ENCODE measurements at places on chromosomes 7 and 10.

DNA sequence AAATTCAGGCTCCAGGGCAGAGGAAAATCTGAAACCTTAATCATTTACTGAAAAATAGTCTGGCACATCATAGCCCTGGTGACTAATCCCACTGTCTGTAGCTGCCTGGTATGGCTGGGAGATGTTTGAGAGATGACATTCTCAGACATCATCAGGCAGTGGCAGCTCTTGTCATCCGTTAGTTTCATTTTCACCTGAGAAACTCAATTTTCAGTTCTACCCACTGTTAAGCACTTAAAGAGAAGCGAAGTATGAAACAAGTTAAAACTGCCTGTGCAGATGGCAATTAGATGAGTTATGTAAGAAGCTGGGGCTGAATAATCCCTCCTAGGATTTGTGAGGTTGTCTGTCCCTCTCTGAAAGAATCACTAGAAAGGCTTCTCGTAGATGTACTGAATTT lies 150.2 kb downstream of the NSUN6 start:
- DNase-seq = no peak

DNA sequence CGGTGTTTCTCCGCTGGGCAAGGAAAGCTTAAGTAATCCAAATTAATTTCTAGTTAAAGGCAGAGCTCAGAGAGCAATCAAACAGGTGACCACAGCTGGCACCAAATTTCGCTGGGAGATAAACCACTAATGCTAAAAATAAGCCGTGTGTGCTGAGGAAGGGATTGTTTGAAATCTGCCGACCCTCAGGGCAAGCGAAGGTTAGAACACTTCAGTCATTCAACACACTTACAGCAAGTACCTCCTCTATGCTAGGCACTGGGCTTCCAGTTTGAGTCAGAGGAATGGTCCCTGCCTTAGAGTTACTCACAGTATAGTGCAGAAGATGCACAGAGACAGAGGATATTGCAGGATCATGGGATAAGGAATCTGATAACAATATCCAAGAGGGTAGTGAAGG lies 467.9 kb upstream of the PODXL start:
- DNase-seq = no peak

DNA sequence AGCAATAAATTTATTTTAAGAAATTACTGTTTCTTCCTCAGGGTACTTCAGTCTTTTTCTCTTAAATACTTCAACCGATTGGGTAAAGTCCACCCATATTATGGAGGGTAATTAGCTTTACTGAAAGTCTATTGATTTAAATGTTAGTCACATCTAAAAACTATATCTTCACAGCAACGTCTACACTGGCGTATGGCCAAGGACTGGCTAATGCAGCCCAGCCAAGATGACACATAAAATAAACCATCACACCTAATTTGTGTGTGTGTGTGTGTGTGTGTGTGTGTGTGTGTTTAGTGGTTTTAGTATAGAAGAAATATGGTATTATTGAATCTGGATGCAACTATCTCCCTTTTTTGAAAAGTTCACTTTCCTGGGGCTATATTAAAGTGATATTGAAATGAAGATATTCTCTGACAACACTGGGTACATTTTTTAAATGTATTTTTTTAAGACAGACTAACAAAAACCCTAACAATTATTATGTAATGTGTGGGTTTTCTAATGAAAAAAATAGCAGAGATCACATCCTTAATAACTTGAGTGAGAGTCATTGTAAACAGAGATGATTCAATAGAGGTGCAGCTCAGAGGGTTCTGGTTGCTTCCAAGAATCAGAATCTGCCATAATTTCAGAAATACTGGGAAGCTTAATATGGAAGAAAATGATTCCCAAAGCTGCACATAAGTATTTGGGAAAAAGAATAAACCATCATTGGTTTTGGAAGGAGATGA lies 584.2 kb upstream of the MBL2 start:
- DNase-seq = no peak

GRCh38 chr7:140389445-140389844 lies 8.9 kb downstream of the SLC37A3 start:
- DNase-seq = no peak

DNA sequence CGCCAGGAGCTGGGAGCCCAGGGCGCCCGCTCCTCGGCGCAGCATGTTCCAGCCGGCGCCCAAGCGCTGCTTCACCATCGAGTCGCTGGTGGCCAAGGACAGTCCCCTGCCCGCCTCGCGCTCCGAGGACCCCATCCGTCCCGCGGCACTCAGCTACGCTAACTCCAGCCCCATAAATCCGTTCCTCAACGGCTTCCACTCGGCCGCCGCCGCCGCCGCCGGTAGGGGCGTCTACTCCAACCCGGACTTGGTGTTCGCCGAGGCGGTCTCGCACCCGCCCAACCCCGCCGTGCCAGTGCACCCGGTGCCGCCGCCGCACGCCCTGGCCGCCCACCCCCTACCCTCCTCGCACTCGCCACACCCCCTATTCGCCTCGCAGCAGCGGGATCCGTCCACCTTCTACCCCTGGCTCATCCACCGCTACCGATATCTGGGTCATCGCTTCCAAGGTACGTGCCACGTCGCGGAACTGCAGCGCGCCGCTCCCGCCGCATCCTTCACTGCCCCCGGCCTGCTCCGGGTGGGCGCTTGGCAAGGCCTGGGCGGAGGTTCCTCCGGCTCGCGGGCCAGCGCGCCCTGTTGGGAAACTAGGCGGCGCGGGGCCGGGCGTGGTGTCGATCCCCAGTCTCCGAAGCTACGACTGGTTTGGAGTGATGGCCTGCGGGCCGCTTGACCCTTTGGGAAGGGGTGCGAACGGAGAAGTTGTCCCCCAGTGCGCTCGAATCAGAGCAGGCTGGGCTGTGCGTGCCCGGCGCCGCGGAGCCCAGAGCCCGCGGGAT lies 868 bp downstream of the EMX2 start:
- DNase-seq = no peak

DNA sequence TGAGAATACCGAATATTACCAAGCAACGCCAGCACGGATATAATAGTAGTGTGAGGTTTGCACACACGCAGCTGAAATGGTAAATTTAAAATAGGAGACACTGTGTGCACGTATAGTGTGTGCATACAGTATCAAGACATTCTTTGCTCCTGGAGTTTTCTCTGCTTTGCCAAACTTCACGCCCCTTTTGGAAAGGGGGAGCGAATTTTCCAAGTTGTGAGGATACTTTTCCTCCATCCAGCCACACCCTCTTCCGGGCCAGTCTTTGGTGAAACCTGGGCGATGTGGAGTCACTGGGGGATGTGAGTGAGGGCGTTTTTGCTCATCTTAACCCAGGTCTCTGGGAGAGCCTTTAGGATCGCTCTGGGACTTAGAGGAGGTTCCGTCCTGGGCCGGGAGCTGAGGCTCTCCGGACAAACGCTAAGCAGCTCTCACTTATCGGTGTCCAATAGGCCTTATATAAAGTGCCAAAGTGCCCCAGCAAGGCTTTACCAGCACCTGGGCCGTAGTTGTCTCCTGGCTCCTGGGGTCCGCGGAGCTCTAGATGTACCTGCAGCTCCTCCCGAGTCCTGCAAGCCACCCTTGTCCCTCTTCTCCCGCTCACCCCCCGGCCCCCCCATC lies 160.0 kb upstream of the MKI67 start:
- DNase-seq = no peak

- DNase-seq = no peak
Measured at GRCh38 chr7:50069613-50070012, 23.4 kb downstream of the ZPBP start.

- DNase-seq = peak; percentile 19
Measured at GRCh38 chr7:14303536-14303935, 314.1 kb upstream of the ETV1 start.

DNA sequence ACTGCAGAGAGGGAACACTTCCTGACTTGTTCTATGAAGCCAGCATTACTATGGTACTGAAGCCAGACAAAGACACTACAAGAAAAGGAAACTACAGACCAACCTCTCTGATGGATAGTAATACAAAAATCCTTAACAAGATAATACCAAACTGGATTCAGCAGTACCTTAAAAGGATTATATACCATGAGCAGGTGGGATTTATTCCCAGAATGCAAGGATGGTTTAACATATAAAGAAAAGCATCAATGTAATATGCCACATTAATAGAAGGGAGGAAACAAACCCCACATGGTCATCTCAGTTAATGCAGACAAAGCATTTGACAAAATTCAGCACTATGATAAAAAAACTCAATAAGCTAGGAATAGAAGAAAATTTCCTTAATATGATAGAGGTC lies 47.2 kb downstream of the EBLN1 start:
- no peak for DNase-seq

- DNase-seq = peak; percentile 39
Measured at GRCh38 chr10:119871881-119872609, 598 bp downstream of the MCMBP start.

- DNase-seq = no peak
Measured at GRCh38 chr7:68504716-68505115, 1093.6 kb upstream of the AUTS2 start.

- DNase-seq = no peak
Measured at GRCh38 chr7:94351703-94352102, 43.0 kb upstream of the COL1A2 start.

DNA sequence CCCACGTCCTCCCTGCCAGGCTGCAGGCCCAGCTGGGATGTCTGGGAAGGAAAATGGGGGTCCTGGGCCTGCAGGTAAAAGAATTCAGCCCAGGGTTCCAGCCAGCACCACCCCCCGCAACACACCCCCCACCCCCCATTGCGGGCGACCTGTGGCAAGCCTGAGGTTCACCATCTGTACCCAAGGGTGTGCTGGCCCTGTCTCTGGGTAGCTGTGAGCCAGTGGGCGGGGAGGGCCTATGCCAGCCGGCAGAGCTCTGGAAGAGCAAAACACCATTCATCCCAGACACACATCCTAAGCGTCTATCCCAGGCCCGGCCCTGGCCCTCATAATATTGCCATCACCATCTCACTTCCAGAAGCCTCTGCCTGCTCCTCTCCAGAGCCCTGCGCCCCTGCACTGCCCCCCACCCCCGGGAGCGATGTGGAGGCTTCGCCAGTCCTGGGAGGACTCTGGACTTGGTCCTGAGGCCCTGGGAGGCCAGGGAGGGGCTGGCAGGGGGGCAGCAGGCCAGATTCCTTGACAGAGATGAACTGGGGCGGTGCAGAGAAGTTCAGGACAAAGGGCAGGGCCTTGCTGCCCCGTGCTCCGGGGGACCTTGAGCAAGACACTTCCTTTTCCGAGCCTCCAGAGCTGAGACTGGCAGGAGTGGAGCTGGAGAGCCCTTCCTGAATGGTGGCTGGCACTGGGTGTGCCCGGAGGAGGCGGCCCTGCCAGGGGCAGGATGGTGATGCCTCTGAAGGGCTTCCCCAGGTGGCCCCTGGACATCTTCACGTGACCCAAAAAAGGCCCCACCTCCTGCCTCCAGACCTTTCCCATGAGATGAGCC lies 8.7 kb upstream of the TTYH3 start:
- DNase-seq = no peak

DNA sequence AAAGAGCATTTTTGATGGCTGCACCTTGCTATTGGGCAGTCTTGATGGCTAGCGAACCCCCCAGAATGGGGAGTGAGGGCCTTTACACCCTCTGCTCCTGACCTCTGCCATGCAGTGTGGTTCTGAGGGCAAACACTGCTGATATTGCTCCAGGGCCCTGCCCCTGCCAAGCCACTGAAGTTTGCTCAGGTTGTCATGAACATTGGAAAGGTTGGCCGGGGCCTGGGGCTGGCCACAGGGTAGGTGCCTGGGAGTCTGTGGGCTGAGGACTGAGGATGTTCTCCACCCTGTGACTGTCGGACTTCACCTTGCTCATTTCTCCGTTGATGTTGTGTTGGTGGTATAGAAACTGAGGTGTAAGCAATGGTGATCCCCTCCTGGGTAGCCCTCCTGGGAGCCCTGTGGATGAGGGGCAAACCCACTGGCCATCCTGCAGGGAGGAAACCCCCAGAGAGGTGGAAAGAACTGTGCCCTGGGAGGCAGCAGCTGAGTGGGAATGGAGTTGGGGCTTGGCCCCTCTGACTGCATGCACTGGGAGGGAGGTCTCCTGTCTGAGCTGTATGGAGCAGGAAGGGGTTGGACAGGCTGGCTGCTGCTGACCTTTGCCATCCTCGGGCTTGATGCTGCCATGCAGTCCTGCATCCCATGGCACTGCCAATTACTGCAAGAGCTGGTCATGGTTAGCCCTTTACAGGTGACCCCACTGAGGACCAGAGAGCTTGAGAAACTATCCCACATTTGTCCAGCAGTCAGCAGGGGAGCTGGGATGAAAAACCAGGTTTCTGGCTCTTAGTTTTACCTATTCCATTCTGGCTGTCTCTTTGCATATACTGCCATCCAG lies 77.1 kb downstream of the SH2D4B start:
- DNase-seq = no peak

DNA sequence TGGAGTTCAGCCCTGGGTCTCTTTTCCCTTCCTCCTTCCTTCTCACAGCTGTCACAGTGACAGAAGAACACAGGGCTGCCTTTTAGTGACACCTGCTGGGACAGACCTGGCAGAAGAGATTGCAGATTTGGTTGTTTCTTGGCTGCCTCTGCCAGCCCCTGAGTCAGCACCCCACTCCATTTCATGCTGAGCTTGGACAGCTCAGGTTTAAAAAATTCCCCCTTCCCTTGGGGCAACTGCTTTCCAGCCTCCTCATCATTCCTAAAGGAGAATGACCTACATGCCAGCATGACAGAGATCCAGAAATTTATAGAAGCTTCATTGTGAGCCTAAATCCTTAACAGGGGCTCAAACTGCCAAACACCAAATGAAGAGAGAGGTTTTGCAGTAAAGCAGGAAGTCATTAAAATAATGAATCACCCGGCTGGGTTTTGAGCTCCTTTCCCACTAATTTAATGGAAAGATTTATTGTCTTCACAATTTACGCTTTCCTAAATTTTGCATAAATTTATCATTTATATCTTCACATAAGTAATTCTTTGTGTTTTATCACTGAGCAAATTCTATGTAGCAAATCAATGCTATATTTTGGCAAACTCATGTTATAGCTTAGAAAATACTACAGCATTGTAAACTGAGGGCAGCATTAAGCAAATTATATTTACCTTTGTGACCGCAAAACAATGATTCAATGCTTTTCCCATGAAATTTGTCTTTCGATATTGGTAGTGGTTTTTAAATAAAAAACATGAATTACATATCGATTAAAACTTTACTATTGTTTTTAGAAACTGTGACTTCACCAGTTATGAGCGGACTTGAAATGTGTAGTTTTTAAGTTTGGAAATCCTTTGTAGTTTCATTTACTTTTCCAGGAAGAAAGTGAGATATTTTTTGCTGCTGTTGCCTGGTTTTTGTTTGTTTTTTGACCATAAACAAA lies 399.5 kb upstream of the ANKRD30A start:
- DNase-seq = peak; percentile 34

GRCh38 chr7:3242398-3242972 lies 58.6 kb upstream of the SDK1 start:
- no peak for DNase-seq

Measured in HuH-7 (cell line).